ENCODE measurements at places on chromosomes 7 and 10.

DNA sequence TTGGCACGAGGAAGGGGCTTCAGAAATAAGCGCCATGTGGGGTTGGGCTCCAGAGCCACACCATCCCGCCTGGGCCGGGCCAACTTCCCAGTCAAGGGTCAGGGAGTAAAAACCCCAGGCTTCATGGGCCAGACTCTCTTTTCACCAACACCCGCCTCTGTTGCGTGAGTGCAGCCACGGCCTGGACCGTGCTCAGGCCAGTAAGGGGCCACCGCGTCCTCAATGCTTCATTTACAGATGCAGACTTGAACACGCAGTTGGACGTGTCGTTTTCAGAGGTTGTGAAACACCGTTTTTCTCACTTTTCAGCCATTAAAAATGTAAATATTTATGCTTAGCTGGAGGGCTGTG lies 161.0 kb downstream of the WDR37 start:
- DNase-seq = no peak

- no peak for DNase-seq
These were observed 27.2 kb downstream of the SVIL start for GRCh38 chr10:29607576-29607975.

- DNase-seq = no peak
These were observed 64.5 kb upstream of the PODXL start for GRCh38 chr7:131620673-131621609.

DNA sequence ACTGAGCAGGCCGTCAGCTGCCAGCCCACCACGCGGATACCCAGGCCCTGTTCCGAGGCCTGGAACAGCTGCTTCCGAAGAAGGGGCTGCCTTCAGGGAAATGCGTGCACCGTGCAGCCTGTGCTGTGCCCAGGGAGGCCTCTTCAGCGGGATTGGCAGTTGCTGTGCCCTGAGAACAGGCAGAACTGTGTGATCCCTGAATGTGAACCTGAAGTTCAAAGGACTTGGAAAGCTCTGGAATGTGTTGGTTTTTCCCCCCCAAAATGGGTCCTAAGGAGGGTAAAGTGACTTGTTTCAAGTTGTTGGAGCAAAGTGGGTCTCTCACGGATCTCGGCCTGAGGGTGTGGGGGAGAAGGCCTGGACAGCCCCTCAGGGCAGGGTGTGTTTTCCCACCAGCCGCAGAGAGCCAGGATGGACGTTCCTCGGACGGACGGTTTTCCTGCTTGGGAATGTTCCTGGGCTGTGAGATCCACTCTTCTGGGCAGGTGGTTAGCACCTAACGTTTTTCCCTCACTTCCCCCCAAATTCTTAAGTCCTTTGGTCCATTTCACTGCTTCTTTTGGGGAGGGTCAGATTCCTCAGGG lies 2.1 kb downstream of the SPRN start:
- DNase-seq = no peak

DNA sequence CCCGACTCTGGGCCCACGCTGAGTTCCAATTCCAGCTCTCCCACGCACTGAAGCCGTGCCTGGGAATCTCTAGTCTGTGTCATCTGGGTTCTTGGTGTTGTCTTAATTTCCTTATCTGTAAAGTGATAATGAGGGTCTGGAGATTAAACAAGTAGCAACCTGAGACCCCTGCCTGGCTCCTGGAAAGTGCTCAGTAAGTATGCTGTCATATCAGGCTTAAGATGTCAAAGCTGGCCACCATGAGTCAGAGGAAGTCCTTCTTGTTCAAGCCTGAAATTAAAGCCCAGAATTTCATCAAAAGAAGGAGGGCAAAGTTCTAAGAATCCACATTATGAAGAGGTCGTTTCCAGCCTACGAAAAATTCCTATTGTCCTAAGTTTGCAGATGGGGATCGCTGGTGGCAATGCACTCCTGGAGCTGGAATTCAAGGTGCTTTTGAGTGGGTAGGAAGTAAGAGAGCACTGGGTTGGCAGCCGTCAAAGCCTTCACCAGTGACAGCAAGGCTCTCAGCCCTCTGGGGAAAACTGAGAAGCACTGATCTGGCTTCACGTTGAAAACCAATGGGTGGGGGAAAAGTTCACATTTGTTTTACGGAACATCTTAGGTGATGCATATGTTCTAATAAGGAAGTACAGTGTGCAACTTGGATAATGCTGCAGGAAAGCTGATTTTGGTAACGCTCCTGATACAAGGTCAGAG lies 50.3 kb upstream of the NCAPG2 start:
- DNase-seq = no peak

- DNase-seq = no peak
These were observed 20.8 kb upstream of the ZNF800 start for GRCh38 chr7:127413326-127413725.

DNA sequence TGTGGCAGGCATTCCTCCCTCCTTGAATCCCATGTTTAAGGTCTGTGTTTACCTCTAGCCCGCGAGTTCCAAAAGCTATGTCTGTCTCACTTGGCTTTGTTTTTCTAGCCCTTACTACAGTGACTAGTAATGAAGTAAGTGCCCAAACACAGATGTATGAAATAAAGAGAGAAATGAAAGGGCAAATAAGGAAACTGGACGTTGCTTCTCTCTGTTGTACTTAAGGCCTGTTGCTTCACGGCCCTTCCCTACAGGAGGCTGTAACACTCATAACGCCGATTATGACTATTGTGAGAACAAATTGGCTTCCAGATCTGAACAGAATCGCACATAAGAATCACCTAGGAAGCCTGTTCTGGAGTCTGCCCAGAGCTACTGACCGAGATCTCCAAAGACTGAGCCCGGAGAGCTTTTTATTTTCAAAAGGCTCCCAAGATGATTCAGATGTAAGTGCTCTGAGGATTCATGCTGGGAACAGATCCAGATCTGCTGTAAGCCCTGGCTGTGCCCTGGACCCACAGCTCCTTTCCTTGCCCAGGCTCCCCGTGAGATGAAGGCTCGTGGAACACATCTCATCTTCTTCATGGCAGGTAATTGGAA lies 432.6 kb downstream of the SDK1 start:
- DNase-seq = no peak

GRCh38 chr7:4281231-4281993 lies 400.7 kb upstream of the FOXK1 start:
- no peak for DNase-seq

GRCh38 chr7:68892236-68892635 lies 706.0 kb upstream of the AUTS2 start:
- no peak for DNase-seq

DNA sequence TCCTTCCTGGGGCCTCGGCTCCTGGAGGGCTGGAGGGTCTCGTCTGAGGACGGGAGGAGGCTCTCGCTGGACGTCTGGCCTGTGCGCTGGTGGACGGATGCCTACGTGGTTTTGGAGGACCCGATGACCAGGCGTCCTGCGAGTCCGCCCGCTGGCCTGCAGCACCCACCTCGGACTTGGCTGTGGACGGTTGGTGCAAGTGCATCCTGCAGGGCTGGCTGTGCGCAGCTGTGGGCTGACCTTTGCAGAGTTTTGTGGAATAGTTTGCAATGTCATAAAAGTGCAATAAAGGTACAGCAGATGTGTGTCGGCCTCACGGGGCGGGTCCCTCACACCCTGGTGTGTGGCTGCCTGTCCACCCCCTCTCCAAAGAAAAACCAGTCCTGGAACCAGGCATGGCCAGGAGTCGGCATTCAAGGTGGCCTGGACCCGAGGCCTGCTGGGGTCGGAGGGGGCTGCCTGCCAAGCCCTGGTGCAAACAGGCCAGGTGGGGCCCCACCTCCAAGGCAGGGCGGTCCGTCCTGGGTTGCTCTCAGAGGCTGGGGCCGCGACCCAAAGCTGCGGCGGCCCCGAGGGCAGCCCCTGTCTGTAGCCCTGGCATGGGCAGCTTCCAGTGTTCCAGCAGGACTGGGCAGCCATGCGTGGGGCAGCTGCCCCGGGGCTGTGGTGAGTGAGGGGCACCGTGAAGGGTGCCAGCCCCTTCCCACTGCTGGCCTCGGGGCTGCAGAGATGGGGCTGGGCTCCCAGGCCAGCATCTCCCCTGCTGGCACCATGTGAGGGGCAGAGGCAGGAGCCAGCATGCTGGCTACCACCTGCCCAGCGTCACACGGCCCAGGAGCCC lies 29.3 kb upstream of the FOXL3 start:
- no peak for DNase-seq

- DNase-seq = no peak
These were observed 88.6 kb upstream of the PPP1R3A start for GRCh38 chr7:114007386-114007785.
